ENCODE measurements at places on chromosomes 1 and 21.

GRCh38 chr21:32214654-32215305 is 64.1 kb downstream of the MIS18A start:
- no peak for DNase-seq

- DNase-seq, result no peak
These were observed 23.3 kb downstream of the SLC2A1 start for GRCh38 chr1:42935313-42935895.

DNA sequence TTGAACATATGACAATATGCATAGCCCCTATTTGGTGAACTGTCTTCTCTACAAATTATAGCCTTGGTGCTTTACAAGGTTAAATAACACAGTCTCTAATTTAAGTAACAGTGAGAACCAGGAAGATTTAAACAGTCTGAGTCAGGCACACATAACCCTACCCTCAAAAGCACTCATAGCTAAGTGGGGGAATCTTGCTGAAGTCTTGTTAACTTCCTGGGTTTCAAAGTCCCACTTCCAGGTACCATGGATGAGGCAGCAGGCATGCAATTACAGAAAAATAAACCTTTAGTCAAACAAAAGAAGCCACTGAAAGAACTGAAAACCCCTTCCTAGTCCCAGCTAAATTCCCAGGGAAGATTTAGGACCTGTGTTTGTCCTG is 147.6 kb downstream of the PBX1 start:
- no peak for DNase-seq

DNA sequence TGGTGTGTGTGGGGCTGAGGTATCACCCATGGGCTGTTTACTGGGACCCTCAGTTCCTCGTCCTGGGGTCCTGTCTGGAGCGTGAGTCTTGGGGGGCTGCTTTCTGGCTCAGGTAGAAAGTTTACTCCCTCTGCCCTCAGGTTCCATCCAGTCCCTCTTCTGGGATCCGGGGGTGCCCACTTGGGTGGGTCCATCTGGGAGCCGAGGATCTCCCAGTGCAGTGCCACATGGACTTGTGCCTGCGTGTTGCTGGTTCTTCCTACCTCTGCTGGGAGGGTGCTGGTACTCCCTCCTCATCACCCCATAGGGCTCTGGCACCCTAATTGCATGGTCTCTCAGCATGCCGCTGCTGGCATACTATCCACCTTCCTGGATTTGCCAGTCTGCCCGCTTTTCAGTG is 14.0 kb downstream of the SNAP47 start:
- no peak for DNase-seq

DNA sequence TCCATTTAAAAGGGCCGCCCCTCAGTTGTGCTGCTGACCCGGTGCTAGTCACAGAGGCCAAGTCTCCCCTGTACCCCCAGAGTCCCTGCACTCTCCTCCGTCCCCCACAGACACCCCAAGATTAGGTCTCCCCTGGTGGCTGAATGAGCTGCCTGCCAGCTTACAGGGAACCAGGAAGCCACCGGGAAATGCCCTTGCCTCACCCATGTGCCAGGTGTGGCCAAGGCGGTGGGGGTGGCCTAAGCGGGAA is 32.7 kb downstream of the HSPG2 start:
- no peak for DNase-seq

Data from PC-9 (cell line).